ENCODE measurements at places on chromosomes 5 and 9.

DNA sequence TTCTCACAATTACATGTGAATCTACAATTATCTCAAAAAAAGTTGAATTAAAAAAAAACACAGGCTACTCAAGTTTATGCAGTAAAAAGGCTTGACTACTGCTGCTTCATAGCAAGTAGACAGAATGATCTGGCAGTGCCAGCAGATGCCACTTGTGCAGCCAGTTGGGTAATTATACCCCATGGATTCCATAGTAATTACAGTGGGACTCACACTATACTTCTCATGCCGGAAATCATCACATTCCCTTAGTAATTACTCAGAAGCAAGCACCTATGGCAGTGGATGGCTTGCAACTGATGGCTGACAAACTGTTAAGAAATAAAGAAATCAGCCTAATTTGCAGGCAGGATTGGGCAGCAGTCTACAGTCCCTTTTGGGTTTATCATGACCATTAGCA lies 463.2 kb upstream of the KLF4 start:
- DNase-seq: no peak

- DNase-seq: no peak
Observed at GRCh38 chr5:107919361-107919760, 248.6 kb upstream of the EFNA5 start.

DNA sequence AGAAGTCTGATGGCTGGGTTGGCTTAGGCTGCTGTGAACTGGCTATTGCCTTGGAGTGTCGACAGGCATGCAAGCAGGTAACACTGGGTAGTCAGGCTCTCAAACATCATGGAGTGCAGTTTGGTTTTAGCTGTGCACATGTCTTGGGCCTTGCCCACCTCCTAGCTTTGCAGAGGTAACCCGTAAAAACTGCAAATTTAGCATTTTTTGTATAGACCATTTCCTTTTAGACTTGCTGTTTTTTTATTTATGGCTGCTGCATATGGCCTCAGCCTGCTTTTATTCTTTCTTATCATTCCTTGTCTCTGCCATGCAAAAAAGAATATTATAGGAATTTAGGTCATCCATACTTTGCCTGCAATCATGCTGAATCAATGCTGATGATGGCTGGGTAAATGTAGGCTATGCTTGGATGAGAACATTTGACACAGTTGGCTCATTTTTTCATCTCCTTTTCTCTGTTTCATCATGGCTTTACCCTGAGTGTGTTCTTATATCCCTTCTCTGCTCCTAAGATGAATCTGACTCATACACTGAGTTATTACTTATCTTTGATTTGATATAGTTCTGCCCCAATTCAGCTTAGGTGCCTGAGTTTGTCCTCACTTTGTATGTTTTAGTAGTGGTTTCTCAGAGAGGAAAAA lies 27.2 kb downstream of the RECK start:
- no peak for DNase-seq

- DNase-seq: no peak
Observed at GRCh38 chr5:2508514-2508913, 243.0 kb downstream of the IRX2 start.

DNA sequence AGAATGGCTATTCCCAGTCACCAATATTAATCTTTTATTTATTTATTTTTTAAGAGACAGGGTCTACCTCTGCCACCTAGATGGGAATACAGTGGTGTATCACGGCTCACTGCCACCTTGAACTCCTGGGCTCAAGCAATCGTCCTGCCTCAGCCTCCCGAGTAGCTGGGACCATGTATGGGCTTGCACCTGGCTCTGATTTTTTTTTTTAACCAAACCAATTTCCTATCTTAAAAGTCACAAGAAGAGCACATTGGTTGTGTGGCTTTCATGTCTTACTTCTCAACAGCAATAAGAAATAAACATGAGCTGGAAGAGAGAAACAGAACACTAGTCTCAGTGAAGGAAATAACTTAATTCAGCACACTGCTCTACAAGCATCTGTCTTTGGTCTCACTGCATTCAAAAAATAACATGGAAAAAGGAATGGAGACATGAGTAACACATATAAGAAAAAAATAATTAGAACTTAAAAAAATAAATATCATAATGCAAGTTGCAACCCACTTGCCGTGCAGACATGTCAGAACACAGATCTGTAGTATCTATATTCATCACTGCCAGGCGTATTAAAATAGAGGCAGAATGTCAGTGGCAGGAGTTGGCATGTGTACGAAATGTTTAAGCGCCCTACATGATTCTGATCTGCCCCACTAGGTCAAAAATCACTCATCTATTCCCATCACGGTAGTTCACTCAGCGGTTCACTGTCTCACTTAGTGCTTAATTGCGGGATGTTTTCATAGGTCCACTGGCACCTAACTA lies 66.4 kb downstream of the EFNA5 start:
- no peak for DNase-seq

- no peak for DNase-seq
Observed at GRCh38 chr9:113580041-113580953, 116.8 kb downstream of the RGS3 start.

Measured in CMK (cell line).